ENCODE measurements at places on chromosomes 4 and X.
A peak's percentile ranks its signal among the peaks of the same experiment; 100 is the strongest.

GRCh38 chr4:145709336-145709735 is 29.4 kb downstream of the C4orf51 start:
- no peak for DNase-seq

DNA sequence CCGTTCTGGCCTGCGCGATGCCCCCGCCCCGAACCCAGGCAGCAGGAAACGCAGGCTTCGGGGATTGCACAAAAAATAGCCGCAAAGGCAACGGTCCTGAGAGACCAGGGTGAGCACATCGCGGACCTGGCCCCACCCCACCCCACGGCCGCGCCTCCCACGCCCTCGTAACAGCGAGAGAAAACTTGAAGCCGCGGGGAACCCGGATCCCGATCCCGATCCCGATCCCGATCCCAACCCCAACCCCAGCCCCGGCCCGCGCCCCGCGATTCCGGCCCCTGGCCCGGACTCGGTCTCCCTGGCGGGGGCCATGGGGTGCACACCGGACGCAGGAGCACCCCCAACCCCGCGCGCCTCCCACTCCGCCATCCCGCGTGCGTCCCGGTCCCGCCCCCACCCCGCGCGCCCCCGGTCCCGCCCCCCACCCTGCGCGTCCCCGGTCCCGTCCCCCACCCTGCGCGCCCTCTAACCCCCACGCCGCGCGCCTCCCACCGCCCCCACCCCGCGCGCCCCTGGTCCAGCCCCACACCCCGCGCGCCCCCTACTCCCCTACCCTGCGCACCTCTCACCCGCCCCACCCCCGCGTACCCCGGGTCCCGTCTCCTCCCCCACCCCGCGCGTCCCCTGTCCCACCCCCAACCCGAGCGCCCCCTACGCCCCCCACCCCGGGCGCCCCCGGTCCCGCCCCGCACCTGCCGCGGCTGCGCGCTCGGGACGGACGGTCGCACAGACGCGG is 29.0 kb downstream of the NOP14 start:
- peak; percentile 69 for DNase-seq

DNA sequence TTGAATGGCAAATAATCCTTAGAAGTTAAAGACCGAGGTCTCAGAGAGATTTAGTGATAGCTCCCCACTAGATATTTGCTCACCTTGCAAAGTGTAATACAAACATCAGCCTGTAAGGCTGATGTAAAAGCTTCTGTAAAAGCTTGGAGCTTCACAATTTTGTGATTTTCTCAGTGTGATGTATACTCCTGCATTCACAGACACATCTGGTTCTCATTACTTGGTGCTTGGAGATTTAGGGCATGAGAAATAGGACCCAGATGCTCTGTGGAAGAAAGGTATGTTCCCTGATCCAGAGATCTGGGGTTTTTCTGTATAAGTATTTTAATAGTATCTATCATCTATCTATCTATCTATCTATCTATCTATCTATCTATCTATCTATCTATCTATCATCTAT is 1664.3 kb downstream of the C4orf33 start:
- no peak for DNase-seq

- DNase-seq: peak; percentile 90
These were observed at the start of gene SCARB2 for GRCh38 chr4:76213415-76214176. Gene SCARB2, minus strand, starts transcription at chr4:76213824. Its CDS starts 281 bp downstream, at chr4:76213543.

- DNase-seq: no peak
These were observed 245.2 kb upstream of the CLNK start for GRCh38 chr4:10929818-10930217.

DNA sequence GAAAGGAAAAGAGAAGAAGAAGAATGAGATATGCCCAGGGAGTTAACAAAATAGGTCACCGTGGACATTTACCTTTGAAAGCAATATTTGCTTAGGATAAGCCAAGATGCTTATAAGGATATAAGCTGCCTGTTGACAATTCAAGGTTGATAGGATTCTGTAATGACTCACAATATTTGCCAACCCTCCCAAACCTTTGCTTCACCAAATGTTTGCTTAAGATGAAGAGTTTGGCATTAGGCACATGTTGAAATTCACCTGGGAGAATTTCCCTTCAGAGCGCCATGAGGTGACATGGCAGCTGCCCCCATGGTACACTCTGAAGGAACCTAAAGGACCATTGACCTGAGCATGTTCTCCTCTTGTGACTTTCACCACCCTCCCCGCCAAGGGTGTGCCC is 4.6 kb downstream of the PALLD start:
- no peak for DNase-seq

DNA sequence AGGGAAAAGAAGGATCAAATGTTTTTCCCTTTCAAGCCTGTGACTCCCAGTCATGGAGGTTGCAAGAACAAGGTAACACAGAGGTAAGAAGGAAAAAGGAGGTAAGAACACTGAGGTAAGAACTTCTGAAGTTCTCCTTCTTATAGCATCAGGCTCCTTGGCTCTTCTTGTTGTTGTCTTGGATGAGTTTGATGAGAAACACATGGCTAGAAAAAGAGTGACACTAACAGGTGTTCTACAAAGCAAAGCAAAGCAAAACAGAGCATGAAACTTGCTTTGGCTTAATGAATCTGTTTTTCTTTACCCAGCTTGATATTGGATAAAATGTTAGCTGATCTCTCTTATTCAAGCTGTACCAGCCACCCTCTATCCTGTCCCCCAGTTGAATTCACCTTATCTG is 231.2 kb upstream of the F9 start:
- no peak for DNase-seq

GRCh38 chr4:71857713-71858451 is 74.0 kb upstream of the GC start:
- no peak for DNase-seq

- peak; percentile 4 for DNase-seq
These were observed 736.1 kb upstream of the ADGRL3 start for GRCh38 chr4:60463857-60464502.

DNA sequence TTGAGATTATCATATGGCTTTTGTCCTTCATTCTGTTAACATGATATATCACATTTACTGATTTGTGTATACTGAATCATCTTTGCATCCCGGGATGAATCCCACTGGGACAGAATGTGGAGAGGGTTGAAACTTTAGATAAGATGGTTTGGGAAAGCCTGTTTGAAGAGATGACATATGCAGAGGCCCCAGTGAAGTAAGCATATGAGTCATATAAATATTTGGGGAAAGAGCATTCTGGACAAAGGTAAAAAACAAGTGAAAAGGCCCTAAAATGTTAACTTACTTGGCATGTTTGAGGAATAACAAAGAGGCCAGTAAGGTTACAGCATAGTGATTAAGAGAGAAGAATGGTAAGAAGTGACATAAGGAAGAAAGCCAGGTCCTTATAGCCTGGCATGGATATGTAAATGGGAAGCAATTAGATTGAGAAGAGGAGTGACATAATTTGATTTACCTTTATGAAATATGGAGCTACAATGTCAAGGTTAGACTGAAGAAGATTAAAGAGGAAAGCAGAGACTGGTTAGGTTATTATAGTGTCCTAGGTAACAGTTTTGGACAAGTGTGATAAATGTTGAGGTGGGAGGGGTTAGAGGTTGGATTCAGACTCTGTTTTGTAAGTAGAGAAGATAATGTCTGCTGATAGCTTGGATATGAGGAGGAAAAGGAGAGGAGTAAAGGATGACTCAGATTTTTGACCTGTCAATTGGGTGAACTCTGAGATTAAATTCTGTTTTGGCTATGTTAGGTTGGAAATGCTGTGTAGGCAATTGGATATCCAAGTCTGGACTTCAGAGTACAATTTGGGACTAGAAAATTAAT is 54.6 kb upstream of the DRP2 start:
- DNase-seq: no peak

DNA sequence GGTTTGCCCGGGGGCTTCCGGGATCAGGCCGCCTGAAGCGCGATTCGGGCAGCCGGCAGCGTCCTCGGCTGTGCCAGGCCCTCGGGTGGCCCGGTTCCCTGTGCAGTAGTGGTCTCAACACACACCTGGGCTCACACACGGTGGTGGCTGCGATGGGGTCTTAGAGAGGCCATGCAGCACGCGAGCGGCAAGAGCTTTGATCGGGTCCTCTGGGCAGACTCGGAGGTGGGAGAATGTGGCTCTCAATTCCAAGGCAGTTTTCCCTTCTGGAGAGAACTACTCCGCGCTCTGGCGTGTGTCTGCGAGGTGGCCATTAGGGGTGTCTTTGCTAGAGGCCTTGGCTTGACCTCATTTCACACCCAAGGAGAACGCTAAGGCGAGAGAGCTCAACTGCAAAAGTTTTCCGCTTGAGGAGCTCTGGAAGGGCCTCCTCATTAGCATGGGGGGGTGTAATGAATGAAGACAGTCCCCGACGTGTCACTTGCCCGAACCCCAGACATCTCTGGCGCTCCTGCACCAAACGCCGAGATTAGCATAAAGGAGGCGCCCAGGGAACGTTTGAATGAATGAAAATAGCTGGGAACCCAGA is 771 bp upstream of the RBPJ start:
- peak; percentile 55 for DNase-seq

GRCh38 chr4:6446538-6447451 is 25.6 kb downstream of the PPP2R2C start:
- DNase-seq: no peak

DNA sequence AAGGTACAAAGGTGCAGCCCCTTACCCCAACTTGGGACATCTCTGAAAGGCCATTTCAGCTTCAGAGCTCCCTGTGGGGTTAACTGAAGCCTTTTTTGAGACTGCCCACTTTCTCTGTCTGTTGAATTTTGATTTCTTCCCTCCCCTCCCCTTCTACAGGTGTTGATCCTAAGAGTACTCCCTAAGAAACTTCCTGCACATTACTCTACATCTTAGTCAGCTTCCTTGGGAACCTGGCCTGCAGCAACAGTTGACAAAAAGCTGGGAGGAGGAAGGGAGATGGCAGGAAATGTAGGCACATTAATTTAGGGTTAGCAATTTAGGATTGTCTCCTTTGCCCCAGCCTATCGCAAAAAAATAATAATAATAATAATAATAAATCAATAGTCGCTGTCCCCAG is 1.2 kb upstream of the IDS start:
- no peak for DNase-seq

DNA sequence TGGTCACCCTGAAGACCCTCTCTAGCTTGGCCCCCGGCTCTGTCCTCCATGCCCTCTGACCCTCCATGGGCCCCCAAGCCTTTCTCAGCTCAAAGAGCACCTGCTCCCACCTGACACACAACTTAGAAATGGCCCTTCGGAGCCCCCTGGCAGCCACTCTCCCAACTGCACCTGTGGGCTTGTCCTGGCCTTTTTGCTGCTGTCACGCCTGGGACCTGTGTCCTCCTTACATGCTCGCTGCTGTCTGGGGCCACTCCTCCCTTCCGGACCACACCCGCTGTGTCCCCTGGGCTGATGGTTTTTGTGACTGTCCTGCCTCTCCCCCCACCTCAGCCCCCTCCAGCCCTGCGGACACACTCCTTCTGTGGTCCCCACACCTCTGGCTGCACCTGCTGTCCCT is 106.2 kb upstream of the AFAP1 start:
- DNase-seq: no peak

DNA sequence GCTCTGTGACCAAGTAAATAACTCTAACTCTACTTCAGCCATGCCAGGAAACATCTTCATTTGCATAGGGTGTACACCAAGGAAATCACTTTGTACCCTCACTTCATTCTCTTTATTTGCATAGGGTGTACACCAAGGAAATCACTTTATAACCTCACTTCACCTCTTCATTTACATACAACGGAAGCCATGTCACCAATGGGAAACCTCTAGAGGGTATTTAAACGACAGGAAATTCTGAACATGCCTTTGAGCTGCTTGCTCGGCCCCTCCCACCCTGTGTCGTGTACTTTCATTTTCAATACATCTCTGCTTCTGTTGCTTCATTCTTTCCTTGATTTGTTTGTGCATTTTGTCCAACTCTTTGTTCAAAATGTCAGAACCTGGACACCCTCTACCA is 848.1 kb upstream of the FRG1 start:
- peak; percentile 39 for DNase-seq

GRCh38 chrX:100207331-100208024 is 202.6 kb downstream of the PCDH19 start:
- DNase-seq: no peak

DNA sequence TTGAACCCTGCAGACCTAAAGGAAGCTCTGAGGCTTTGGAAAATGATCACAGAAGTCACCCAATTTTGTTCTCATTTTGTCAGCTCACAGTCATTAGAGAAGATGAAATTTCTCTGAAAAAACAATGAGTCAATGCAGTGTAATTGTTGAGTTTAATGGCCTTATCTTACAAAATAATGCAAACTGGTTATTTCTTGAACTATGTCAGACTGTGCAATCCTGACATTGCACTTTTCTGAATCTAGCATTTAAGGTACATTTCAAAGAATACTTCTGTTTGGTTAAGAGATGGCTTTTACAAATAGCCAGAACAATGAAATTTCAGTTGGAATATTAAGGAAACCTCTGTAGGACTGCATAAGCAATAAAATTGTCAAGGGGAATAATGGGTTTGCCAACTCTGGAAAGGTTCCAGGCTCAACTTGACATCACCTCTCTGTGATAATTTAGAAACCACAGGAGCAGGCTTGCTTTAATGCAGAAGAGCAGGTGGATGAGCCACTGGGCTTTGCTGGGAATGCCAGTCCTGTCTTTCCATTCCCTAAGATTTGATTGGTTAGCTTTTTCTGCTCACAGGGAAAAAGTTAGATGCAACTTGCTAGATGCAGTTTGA is 222.8 kb downstream of the FRMPD4 start:
- DNase-seq: peak; percentile 24

- DNase-seq: peak; percentile 75
These were observed 156.6 kb downstream of the FAM13A start for GRCh38 chr4:88900432-88900831.

DNA sequence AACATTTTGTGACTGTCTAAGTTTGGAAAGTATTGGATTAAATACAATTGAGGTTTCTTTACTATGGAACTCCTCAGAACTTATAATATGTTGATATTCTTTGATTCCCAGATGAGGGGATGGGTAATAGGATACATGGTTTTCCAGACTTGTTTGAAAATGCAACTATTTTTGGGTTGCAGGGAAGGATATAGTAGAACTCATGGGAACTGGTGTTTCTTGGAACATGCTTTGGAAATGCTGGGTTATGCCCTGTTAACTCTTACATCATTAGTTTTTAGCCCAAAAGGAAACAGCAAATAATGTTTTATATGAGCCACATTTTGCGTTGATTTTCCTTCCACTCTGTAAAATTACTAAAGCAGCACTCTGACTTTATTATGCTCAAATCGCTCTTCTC is 41.9 kb downstream of the HPF1 start:
- DNase-seq: no peak

All from iris pigment epithelial cell (primary cell).